ENCODE measurements at places on chromosomes 2 and 18. TPM values are rescaled to one million over a fixed set of nuclear protein-coding genes. Genes with fewer than 3 reads are reported as not detected.

The NR4A2 gene
- 13.2 TPM for total RNA-seq

The MC5R gene
- total RNA-seq: not detected

The UNC80 gene
- total RNA-seq: 0.63 TPM

- no peak for DNase-seq
Measured at GRCh38 chr2:125516496-125517109, 1139.4 kb upstream of the GYPC start.

DNA sequence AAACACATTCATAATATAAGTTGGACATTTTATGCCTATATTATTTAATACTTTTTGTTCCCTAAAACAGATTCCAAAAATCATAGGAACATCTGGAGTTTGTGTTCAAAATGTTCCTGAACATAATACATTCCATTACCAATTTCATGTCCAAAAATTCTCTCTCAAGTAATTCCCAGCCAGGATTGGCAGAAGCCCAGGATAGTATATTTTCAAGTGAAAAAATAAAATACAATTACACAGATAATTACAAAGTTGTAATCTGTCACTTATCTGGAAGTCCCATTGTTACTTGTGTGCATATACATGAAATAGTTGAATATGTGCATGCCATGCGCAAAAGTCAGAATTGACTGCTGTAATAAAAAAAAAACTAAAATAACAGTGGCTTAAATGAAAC, 5.2 kb upstream of the SCN7A start:
- no peak for DNase-seq

DNA sequence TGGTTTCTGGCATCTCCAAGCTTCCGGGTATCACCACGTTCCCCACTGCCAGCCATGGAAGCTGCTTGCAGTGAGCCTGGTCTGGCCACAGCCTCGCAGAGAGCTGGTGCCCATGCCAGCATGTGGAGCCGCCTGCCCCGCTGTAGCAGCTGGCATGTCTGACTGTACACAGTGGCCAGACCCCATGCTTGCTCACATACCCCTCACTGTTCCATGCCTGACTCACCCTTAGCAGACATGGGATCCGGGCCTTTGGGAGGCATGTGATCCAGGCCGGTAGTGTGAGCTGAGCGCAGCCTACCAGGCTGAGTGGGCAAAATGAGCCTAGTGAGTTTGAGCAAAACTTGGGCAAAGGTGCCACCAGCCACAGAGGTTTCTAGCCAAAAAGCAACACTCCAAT, 18.8 kb upstream of the RPRD1A start:
- DNase-seq: no peak

- DNase-seq: no peak
Measured at GRCh38 chr2:32926708-32927084, 20.1 kb upstream of the LTBP1 start.

DNA sequence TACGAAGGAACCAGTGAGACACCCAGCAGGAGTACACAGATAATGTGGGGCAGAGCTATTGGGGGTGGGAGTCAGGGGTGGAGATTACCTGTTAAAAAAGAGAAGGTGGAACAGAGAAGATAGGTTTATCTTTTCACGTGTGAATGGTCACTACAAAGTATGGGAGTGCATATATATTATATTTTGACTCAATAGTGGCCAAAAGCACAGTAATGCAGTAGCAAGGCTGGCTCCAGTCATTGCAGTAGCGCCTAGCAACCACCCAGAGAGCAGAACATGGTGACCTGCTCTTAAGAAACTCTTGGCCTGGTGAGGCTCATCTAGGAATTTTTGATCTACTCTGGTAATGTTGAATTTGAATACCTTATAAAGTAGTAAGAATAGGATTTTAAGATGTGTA, 1.0 kb downstream of the IMPACT start:
- no peak for DNase-seq
